ENCODE measurements at places on chromosomes 16 and 17. TPM values are rescaled to one million over a fixed set of nuclear protein-coding genes. Genes with fewer than 3 reads are reported as not detected.

- H3K27ac ChIP-seq, result no peak overlapping the region
- no peak for DNase-seq
- H3K4me1 ChIP-seq, result no peaks in the 10 kb centered on the region
- peaks cover 37% of the 10 kb centered on the region for H3K27me3 ChIP-seq
- no peak overlapping the region for H3K4me3 ChIP-seq
Measured at GRCh38 chr17:48483471-48484131, 47.2 kb downstream of the HOXB1 start.

DNA sequence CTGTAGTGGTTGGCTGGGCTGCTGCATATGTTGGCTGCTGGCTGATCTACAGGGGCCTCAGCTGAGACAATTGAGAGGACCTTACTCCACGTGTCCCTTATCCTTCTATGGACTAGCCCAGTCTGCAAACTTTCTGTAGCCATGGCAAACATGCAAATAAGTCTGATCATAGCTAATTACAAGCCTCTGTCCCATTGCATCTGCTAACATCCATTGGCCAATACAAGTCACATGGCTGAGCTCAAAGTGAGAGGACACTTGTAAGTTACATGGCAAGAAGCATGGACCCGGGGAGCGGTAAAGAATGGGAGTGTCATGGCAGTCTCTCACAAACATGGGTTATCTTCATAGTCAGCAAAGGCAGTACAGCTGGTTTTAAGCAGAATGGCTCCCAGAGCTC is 11.6 kb upstream of the IL4R start:
- DNase-seq, result no peak
- H3K4me1 ChIP-seq, result no peaks in the 10 kb centered on the region
- H3K27me3 ChIP-seq, result peaks cover 2% of the 10 kb centered on the region
- no peaks in the 10 kb centered on the region for H3K36me3 ChIP-seq
- H3K27ac ChIP-seq, result no peak overlapping the region

DNA sequence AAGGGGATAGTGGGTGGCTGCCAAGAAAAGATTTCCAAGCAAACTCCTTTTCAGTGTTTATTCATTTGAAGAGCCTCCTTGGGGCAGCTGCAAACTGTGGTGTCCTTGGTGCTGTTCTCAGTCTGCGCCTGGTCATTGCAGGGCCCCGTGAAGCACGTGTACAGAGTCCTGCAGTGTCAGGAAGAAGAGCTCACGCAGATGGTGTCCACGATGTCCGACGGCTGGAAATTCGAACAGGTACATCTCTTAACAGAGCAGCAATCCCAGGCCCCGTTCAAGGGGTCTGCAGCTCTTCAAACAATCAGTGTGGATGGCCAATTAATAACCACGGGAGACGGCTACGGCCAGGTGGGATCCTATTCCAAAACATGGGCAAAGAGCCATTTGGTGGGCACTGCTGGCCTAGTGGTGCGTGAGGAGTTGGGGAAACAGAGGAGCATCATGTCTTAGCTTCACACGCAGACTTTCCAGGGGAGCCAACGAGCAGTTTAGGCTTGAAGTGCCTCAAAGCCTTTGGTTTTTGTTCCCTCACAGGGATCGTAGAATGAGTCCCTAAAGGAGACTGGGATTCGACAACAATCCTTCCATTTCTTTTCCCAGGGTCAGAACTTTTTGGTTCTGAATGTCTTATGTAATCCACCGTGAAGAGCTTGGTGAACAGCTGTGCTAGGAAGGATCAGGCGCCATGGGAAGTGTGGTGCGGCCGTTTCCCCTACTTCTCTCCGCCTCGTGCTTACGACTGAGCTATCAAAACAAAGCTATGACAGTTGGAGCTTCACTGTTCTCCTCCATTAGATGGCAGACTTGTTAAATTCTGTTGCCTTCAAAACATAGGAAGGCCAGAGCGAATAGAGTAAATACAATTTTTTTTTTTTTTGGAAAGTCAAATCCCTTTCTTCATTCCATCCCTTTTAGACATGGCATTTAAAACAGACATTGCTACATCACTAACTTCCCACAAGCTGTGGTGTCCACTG is 12.6 kb downstream of the KCTD2 start:
- H3K27me3 ChIP-seq, result no peaks in the 10 kb centered on the region
- H3K4me3 ChIP-seq, result no peak overlapping the region
- peaks cover 22% of the 10 kb centered on the region for H3K36me3 ChIP-seq
- H3K27ac ChIP-seq, result no peak overlapping the region
- no peak for DNase-seq

- no peak overlapping the region for H3K27ac ChIP-seq
- H3K4me3 ChIP-seq, result no peak overlapping the region
- no peak for DNase-seq
- H3K4me1 ChIP-seq, result peaks cover 6% of the 10 kb centered on the region
- no peaks in the 10 kb centered on the region for H3K36me3 ChIP-seq
Measured at GRCh38 chr17:12613566-12613965, 52.1 kb upstream of the MYOCD start.

DNA sequence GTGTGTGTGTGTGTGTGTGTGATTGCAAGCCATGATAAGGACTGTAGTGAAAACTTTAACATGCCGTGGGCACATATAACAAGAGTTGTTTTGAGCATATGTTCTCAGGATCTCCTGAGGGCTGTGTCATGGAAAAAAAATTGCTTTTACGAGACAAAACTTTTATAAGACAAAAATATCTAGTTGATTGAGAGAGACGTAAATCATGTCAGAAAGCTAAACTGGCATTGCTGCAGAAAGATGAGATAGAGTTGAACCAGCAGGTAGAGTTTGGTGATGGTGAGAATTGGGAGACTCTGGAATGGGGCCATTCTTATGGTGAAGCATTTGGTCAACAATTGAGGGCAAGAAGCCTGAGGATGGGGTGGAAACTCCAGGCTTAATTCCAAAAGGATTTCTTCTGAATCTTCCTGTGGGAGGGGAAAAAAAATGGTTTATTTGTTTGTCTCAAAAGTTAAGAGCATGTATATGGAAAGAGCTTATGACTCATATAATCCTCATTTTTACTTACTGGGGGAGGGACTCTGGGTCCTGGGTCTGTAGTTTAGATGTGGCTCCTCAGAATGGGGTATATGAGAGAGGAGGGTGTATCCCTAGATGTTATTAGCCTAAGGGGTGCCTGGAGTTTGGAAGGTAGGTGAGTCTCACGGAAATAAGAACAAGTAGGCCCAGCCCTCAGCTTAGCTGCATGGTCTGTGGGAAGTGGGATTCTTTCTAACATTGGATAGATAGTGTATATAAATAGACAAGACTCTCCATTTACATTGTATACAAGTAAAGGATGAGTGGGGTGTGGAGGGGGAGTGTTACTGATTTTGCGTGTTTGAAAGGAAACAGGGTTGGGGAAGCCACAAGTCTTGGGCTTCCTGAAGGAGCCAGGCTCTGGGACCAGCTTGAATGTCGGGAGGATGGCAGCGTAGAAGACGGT is 7.1 kb downstream of the MINK1 start:
- H3K27me3 ChIP-seq, result no peaks in the 10 kb centered on the region
- DNase-seq, result no peak
- peaks cover 23% of the 10 kb centered on the region for H3K4me1 ChIP-seq
- H3K4me3 ChIP-seq, result no peak overlapping the region

DNA sequence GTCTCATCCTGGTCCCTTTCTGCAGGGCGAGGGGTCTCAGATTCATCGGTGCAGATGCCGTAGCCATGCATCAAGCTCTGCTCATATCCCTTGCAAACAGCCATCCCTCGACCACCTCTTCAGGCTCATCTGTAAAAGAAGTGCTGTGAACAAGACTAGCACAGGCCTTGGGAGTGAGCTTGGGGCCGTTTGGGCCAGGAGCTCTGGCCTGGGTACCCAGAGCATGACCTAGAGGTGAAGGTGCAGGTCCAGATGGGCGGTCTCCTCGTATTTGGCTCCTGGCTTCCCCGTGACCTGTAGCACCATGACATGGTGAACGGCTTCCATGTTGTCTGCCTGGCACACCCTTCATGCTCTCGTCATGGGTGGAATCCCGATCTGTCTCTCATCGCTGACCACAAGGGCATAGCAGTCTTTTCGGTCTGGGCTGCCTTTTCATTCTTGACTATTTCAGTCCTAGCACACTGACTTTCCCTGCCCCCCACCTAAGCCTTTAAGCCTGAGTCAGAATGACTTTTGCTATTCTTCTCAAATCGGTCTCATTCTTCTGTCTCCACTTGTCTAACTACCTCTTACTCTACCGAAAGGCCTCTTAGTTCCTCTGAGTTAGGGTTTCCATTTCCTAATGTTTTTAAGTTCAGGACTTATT is 216.0 kb downstream of the FOXL1 start:
- H3K36me3 ChIP-seq, result no peaks in the 10 kb centered on the region
- H3K4me1 ChIP-seq, result peaks cover 6% of the 10 kb centered on the region
- no peak for DNase-seq
- H3K4me3 ChIP-seq, result no peak overlapping the region

DNA sequence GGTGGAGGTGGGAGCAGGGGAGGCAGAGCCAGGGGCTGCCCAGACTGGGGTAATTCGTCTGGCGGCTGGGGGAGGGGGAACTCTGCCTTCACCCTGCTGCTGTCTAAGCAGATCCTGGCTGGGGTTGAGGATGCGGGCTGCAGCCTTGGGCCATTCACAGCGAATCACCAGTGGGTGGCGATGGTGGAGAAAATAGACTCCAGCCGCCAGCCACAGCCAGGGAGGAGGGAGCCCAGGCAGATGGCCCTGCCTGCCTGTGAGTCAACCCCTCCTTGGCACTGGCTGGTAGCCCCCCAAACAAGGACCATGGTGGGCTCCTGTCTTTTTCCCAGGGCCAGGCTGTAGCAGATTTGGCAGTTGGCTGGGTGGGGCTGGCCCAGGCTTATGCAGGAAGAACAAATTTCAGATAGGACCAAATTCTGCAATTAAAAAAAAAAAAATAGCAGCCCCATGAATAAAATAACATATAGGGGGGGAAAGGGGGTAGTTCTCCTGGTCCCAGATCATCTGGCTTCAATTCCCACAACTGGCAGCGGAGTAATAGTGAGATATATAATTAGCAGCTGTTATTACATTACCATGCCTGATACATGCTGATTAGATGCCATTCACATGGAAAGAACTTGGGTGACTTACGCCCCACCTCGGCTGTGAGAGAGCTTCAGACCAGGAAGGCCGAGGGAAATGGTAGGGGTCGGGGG is 41.5 kb upstream of the CDH5 start:
- H3K27ac ChIP-seq, result no peak overlapping the region
- peaks cover 8% of the 10 kb centered on the region for H3K27me3 ChIP-seq
- no peaks in the 10 kb centered on the region for H3K36me3 ChIP-seq
- no peak overlapping the region for H3K4me3 ChIP-seq

NPTX1 gene
- not detected for total RNA-seq

CLEC18B gene
- total RNA-seq, result 3.5 TPM

CEP95 gene
- 102 TPM for total RNA-seq

All from progenitor cell of endocrine pancreas (in vitro differentiated cells).